ENCODE measurements at places on chromosomes 2 and 18. TPM values are rescaled to one million over a fixed set of nuclear protein-coding genes. Genes with fewer than 3 reads are reported as not detected.

DNA sequence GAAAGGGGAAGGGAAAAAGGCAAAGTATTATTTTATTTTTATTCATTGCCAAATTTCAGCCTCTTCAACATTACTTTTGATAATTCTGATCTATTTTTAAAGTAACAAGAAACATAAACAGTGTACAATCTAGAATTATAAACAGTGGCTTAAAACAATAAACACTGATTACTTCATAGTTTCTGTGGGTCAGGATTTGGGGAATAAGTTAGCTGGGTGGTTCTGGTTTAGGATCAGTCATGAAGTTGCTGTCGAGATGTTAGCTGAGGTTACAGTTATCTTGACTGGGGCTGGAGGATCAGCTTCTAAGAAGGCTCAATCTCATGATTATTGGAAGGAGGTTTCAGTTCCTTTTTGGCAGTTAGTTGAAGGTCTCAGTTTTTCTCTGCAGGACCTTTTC is 109.2 kb downstream of the SCN2A start:
- DNase-seq: no peak

DNA sequence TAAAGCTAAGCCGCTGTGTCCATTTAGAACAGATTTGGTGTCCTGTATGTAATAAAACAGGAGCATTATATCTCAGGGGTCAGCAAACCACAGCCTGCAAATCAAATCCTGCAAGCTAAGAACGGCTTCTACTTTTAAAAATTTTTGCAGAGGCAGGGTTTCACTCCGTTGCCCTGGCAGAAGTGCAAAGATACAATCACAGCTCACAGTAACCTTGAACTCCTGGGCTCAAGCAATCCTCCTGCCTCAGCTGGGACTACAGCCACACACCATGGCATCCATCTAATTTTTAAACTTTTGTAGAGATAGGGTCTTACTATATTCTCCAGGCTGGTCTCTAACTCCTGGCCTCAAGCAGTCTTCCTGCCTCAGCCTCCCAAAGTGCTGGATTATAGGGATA is 28.6 kb upstream of the NPC1 start:
- DNase-seq: no peak

GRCh38 chr2:68907920-68908253 is 36.7 kb upstream of the BMP10 start:
- no peak for DNase-seq

GRCh38 chr18:711310-711656 is 1.1 kb downstream of the ENOSF1 start:
- DNase-seq: no peak

GRCh38 chr2:20609349-20609994 is 41.4 kb downstream of the HS1BP3 start:
- no peak for DNase-seq

GRCh38 chr2:1077911-1078310 is 127.3 kb downstream of the SNTG2 start:
- DNase-seq: no peak

DNA sequence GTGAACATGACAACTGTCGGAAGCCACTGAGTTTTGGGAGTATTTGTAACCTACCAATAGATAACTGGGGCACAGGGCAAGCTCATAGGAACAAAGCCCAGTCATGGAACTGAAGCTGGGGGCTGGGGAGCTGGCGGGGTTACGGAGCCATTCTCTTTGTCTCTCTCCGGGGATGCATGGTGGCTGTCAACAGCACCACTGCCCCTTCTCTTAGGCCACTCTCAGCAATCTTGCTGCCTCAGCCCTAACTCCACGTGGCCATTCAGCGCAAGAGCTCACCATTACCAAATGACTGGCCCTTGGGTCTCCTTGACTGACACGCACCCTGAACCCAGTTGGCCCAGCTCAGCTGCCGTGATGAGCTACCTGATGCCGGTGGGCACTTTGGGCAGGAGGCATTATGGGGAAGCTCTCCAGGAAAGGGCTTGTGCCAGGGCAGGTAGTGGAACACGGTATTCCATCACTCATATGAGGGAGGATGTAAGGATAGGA is 33.6 kb upstream of the ODC1 start:
- DNase-seq: no peak

- DNase-seq: no peak
Observed at GRCh38 chr2:9666306-9666705, 35.5 kb upstream of the YWHAQ start.

GRCh38 chr2:225065882-225066281 is 23.6 kb upstream of the DOCK10 start:
- DNase-seq: no peak

DNA sequence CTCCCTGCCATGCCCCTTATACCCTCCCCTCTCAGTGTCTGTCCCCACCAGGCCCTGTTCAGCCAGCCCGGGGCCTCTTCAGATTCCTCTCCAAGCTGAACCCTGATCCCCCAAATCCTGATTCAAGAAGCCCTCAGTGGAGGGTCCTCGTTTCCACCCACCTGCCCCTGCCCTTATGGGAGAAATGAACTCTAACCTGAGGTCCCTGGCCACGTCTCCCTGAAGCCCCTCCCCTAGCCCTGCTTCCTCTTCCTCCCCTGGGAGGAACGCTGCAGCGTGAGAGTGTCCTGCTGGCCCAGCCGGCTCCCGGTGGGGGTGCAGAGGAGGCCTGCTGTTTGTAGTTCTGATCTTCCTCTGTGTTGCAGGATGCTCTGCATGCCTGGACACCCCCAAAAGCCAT is 56.7 kb upstream of the GLI2 start:
- no peak for DNase-seq

DNA sequence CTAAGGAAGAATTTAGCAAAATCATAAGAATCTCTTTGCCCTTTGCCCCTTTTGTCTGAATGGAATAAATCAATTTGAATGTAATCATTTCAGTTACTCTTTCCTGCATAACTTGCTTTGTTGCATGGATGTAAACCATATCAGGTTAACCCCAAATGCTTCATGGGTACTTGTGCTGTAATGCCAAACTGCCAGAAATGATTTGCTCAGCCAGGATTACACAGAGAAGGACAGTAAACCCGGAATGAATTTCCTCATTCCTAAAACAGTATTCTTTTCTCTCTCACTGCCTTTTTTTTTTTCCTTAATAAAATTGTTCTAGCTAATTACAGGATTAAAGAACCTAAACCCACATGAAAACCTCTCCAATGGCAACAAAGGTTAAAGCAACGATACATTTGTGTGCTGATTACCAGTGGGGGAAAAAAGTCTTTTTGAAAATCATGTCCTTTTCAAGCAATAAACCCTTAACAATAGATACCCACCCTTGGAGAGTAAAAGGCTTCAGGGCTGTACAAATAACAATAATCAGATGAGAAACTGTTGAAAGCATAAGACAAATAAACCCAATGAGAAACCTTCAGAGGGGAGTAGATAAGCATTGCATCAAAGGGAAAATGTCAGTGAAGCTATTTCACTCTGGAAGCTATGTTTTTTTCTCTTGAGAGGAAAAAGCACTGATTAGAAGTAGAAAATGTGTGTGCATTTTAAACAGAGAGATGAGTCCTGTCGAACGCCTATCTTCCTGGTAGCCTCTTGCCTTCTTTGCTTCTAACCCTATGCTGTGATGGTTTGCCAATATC is 275.3 kb downstream of the CDH2 start:
- DNase-seq: no peak

DNA sequence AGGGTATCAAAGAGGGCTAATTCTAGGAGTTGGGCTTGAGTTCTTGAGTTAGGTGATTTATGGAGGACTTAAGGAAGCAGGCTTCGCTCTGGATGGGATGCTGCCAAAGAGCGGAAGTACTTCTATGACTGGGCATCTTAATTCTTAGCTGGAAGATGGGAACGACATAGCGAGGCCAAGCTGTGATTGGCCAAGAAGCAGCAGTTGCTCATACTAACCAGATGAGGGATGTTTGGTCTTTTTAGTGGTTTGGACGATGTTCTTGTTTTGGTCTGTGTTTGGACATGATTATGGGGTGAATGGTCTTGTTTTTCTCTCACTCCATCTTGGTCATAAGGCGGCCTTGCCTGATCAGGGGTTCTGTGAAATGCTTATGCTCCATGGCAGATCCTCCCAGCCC is 133.7 kb downstream of the MSH2 start:
- no peak for DNase-seq

DNA sequence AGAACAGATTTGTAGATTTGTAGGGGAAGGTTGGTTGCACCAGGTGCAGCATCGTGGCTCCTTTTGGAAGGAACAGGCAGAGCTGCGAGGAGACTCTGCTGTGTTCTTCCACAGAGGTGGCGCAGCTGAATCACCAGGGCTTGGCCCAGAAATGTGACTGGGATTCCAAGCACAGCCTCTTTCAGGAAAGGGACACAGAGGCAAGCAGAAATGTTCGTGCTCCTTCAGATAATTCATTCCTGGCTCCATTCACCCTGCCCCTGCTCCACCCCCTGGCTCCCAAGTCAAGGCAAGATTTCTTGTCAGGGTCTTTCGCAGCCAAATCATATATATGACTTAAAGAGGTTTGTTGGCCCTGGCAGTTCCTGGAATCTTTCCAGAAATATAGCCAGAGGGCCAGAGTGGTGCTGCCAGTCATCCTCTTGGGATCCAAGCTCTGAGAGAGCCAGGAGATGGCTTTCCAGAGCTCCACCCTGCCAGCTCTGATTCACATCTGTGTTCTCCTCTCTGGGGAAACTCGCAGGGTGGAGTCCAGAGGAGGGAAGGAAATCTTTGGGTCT is 203.9 kb upstream of the TANK start:
- no peak for DNase-seq

DNA sequence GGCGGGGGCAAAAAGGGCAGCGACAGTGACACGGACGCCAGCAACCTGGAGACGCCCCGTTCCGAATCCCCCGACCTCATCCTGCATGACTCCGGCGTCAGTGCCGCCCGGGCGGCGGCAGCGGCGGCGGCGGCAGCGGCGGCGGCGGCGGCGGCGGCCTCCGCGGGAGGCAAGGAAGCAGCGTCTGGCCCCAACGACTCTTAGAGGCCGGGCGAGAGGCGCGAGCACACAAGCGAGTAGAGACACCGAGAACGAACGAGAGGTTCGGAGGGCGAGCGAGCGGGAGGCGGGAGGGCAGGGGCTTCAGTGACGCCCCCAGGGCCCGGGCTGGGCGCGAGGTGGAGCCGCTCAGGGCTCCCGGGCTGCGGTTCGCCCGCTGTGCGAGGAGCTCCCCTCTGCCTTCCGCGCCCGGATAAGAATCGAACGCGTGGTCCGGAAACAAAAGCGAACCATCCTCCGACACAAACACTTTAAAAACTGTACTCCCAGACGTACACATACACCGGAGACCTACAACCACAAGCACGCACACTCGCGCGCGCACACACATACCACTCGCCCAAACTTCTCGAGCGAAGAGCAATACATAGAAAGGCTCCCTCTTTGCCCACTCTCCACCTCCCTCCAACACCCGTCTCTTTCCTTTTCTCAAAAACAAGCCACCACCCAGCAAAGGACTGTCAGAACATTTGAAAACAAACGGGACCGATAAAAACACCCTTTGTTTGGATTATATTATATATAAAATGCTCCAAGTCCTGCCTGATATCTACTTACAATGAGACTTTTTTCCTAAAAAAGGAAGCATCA is 2.8 kb downstream of the SP9 start:
- peak; percentile 53 for DNase-seq

DNA sequence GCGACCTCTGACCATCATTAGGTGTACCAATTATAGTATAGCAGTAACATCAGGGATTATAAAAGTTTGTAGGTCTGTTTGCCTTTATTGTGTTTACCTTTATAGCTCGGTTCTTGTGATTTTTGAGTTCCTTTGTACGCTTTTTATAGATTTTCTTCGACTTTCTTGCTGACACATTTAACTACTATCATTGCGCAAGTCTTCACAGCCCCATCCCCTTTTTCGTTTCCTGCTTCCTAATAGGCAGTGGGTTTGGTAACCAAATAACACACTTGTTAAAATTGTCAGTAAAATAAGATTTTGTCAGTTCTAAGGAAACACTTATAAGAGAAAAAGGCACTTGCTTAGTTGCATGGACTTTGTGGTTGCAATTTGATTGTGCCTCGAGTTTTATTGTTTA is 541.5 kb downstream of the LRP1B start:
- DNase-seq: no peak

- no peak for DNase-seq
Observed at GRCh38 chr2:53945538-53945937, 25.3 kb downstream of the PSME4 start.

DNA sequence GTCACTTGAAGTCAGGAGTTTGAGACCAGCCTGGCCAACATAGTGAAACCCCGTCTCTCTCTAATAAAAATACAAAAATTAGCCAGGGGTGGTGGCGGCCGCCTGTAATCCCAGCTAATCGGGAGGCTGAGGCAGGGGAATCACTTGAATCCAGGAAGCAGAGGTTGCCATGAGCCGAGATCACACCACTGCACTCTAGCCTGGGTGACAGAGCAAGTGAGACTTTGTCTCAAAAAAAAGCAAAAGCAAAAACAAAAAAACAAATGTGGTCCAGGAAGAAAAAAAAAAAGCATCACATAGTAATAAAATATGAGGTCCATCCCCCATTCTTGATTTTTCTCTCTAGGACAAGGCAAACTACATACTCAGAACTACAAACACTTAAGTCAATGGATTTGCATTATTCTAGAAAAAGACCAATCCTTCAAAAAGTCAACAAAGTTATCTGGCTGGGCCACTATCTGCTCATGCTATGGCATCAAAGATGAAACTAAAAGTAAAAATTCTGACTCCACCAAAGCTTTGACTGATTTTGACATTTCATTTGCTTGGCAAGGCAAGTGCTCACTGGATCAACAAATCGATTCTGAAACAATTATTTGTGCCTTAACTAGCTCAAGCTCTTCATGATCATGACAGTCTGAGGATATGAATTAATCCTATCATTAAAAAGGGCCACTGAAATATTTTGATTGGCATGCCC is 28.4 kb downstream of the MEX3C start:
- no peak for DNase-seq

- DNase-seq: peak; percentile 51
Observed at GRCh38 chr18:22169011-22169888, at the start of gene GATA6. Gene GATA6, plus strand, starts transcription at chr18:22169589. Its CDS starts 1,556 bp downstream, at chr18:22171145.

The ZBTB7C gene
- not detected for total RNA-seq

The FAM124B gene
- 0.21 TPM for total RNA-seq

The SLC38A11 gene
- not detected for total RNA-seq

The PDE1A gene
- not detected for total RNA-seq

The SGPP2 gene
- 0.08 TPM for total RNA-seq

The KCNJ3 gene
- total RNA-seq: not detected

All from activated CD8-positive, alpha-beta T cell treated with anti-CD3 and anti-CD28 coated beads, Interleukin-2, amount 10 ng/mL, durations not matched to agents 7 days and 5 days (primary cell).